ENCODE measurements at places on chromosomes 4 and X.

DNA sequence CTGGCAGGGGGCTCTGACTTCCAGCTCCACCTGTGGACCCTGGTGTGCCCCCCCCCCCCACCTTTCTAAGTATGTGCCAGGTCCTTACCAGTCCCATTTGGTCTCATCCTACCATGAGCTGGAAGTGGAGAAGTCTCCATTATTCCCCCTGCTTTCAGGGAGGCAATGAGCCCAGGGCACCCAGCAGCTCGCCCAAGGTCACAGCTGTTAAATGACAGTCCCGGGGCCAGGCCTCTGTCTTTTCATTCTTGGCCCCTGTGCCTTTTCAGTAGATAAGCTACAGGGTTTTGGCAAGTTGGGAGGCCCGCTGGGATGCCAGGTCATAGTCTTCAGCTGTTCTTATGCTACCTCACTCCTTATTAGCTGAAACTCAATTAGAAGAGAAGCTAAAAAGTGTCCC is 249.1 kb downstream of the EVC2 start:
- no peak for DNase-seq

GRCh38 chr4:153170407-153170806 is 33.8 kb upstream of the TRIM2 start:
- no peak for DNase-seq

GRCh38 chr4:87304745-87305432 is 17.8 kb downstream of the HSD17B13 start:
- DNase-seq: no peak

GRCh38 chr4:145882604-145883003 is 56.0 kb downstream of the ZNF827 start:
- no peak for DNase-seq

- DNase-seq: no peak
Measured at GRCh38 chrX:130173190-130173895, 1.6 kb downstream of the RAB33A start.

DNA sequence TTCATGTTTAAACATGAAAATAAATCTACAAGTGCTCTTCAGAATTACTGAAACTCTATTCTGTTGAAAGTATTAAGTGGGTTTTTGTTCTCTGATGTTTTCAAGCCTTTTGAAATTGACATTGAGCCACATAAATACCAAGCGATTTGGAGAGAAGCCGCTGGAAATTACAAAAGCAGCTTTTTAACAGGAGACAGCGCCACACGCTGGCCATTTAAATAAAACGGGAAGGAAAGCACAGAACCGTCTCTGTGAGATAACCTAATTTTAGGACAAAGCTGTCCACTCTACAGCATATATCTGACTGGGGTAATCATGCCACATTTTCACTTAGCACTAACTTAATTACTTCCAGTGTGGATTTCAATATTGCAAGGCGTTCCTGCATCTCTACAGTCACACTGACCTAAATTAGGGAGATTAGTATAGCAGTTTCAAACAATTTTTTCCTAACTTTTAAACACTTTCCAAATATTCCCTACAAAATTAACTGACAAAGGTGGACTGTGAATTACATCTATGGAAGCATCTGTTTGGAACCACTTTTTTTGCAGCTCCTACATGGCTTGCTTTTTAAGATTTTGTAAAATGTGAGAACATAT is 6.8 kb upstream of the ANOS1 start:
- DNase-seq: peak; percentile 42

GRCh38 chr4:16027626-16028025 is 56.2 kb downstream of the PROM1 start:
- no peak for DNase-seq

GRCh38 chr4:7237873-7238272 is 45.5 kb downstream of the SORCS2 start:
- no peak for DNase-seq

All from WTC11 (cell line).